ENCODE measurements at places on chromosomes 1 and 21.

GRCh38 chr1:84675106-84675505, 15.2 kb downstream of the SSX2IP start:
- DNase-seq, result no peak

- no peak for DNase-seq
These were observed 274.4 kb downstream of the PTBP2 start for GRCh38 chr1:96996001-96996400.

DNA sequence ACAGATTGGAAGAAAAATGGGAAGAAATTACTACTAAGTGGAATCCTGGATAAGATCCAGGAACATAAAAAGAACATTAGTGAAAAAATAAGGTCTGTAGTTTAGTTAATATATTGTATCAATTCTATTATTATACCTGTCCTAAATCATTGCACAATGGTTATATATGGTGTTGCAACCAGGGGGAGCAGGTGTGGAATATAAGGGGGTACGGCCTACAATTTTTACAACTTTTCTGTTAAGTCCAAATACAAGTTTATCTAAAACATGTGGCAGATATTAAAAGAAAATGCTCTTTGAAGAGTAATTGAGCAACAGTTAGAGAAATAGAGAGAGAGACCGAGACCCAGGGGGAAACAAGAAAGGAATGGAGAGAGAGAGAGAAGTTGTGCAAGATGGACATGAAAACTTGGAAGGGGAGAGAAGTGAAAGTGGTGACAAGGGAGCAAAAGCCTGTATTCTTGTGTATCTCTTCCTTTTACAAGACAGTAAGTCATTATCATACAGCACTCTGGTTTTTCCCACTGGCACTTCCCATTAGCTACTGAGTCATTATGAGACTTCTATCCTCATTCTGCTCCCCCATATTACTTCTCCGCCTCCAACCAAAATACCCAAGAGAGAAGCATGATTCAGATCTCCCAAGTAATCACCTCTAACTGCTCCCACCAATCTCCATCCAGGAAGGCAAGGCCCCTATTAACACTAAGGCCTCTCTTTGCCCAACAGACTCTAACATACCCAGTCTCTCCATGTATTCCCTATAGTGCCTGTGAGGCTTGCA, 22.3 kb upstream of the TRAF3IP3 start:
- DNase-seq, result no peak

DNA sequence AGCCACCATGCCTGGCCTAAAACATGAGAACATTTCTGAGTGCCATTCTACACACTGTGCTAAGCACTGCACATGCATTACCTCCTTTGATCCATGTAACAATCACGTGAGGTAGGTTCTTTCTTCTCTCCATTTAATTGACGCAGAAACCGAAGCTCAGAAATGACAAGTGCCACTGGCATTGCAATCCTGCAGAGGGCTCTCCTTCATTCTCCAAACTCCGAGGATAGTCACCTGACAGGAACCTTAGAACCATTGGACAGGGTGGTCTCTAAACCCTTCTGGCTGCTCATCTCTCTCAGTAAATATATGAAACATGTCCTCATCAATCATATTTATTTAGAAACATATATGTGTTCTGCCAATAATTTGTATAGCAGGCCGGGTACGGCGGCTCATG, 167.1 kb upstream of the JUN start:
- DNase-seq, result no peak

DNA sequence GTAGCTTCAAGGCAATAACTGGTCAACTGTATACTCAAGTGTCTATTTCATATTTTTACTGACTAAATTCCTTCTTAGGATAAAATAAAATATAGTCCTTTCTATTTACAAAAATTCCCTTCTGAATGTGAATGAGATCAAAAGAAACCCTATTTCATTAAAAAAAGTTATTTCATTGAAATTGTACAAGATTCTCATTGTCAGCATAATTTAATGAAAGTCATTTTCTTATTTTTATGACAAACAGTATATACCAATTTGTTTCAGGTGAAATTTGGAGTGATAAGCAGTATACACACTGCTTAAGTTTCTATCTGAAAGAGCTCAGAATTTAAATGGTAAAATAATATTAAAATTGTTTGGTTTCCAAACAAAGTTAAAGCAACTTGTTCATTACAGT, 269.2 kb downstream of the USH2A start:
- DNase-seq, result no peak

DNA sequence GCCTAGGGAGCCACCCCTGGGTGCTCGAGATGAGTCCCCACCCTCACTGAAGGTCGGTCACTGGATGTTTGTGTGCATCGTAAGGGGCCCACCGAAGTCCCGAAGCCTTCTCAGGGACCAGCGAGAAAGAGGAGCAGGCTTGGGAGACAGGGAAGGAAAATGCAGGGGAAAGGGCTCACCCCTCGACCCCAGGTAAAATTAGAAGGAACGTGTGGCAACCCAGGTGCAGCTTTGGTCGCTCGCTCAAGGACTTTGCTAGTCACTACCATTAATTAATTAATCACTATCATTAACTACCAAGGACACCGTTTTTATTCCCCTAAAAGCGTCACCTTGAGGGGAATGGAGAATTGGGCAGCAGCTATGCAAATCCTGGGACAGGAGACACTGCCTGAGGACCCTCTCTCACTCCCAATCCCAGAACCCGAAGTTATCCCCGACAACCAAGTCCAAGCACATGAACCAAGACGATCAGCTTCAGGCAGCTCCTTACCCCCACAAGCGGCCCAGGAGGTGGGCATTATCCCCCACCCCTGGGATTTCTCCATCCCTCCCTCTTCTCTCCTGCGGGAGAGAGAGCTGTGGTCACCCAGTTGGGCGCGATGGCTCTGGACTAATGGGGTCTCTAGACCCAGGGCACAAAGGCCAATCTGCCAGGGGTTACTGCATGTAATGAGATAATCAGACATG, 4.2 kb upstream of the SIM2 start:
- no peak for DNase-seq
